GM23248 (cell line): ENCODE measurements at places on chromosomes 3 and 15. TPM values are rescaled to one million over a fixed set of nuclear protein-coding genes. Genes with fewer than 3 reads are reported as not detected.

Gene SLC51B
- polyA plus RNA-seq, result not detected in 2 replicates

Gene RBMS3
- 85.5 and 94.3 TPM in 2 replicates for polyA plus RNA-seq

Gene CD86
- polyA plus RNA-seq, result not detected in 2 replicates

Gene DPPA2
- polyA plus RNA-seq, result not detected in 2 replicates
